Natural killer cell (primary cell): ENCODE measurements at places on chromosomes 2 and 18. TPM values are rescaled to one million over a fixed set of nuclear protein-coding genes. Genes with fewer than 3 reads are reported as not detected.

The C18orf54 gene
- 3.2 TPM for total RNA-seq

The ADRA2B gene
- total RNA-seq = 1.3 TPM

The OXER1 gene
- total RNA-seq = 0.41 TPM

The GPAT2 gene
- total RNA-seq = 2.3 TPM

The RAX gene
- total RNA-seq = not detected

The RESP18 gene
- not detected for total RNA-seq

The SNORC gene
- 1.0 TPM for total RNA-seq

The C2orf15 gene
- total RNA-seq = 2.6 TPM

The COL4A4 gene
- 0.88 TPM for total RNA-seq

The INO80C gene
- total RNA-seq = 19.5 TPM

The IL36A gene
- total RNA-seq = not detected

The MYO1B gene
- total RNA-seq = 0.80 TPM

The C2orf66 gene
- total RNA-seq = not detected

The LOXHD1 gene
- 0.11 TPM for total RNA-seq

The FZD7 gene
- not detected for total RNA-seq
